DMS53 (cell line): ENCODE measurements at places on chromosomes 13 and 19.

DNA sequence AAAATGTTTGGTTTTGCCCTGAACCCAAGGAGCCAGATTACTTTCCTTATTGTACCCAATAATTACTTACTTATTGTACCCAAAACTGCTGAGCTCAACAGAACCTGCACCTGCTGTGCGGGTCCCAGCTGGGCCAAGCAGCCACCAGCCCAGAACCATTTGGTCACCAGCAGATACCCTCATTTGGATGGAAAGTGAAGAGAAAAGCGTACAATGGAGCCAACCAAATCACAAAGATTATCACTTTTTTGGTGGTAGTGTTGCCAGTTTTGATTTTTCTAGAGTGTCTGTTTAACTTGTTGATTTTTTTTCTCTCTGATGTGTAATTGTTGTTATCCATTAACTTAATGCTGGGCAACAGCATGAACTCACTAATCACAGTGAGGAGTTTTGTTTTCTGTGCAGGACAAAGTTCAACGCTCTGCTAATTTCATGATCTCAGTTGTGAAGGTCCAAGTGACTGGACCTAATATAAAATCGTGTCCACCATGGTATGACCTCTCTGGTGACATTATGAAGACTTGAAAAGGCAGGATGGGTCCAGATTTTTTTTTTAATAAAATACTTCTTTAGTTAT is 23.8 kb downstream of the SPATA13 start:
- peak; percentile 73 for DNase-seq

- no peak for DNase-seq
These were observed 128.4 kb downstream of the SHISA2 start for GRCh38 chr13:25923217-25924085.

GRCh38 chr19:35902870-35903475 is 644 bp downstream of the HCST start:
- peak; percentile 61 for DNase-seq

GRCh38 chr13:28493740-28494503 is 1.0 kb downstream of the FLT1 start:
- peak; percentile 45 for DNase-seq

DNA sequence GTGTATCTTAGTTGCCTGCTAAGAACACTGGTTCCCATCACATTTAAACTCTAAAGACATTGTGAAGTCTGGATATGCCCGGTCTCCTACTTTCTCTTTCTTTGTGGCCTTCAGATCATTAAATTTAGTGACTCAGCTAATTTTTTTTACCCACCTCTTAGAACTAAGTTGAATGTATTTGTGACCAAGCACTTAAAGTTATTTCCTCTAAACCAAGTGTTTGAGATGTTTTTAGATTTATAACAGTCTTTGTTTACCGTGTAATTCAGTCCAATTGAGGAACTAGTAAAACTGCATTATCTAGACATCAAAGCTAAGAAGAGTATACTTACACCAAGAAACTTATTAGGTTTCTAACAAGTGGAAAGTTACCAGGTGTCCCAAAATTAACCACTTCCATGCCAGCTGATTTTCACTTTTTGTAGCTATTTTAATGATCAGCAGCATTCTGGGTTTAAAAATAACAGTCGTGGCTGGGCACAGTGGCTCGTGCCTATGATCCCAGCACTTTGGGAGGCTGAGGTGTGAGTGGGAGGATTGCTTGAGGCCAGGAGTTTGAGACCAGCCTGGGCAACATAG is 53.1 kb downstream of the ARHGAP35 start:
- peak; percentile 40 for DNase-seq

- DNase-seq: no peak
These were observed 21.6 kb downstream of the SLC25A30 start for GRCh38 chr13:45396533-45397095.

GRCh38 chr19:28122734-28123133 is 1090.2 kb downstream of the UQCRFS1 start:
- no peak for DNase-seq
